ENCODE measurements at places on chromosomes 6 and 20.

GRCh38 chr6:122709922-122710512 lies 69.5 kb upstream of the FABP7 start:
- DNase-seq = no peak

GRCh38 chr6:111734068-111735061 lies 128.7 kb upstream of the TRAF3IP2 start:
- DNase-seq = no peak

DNA sequence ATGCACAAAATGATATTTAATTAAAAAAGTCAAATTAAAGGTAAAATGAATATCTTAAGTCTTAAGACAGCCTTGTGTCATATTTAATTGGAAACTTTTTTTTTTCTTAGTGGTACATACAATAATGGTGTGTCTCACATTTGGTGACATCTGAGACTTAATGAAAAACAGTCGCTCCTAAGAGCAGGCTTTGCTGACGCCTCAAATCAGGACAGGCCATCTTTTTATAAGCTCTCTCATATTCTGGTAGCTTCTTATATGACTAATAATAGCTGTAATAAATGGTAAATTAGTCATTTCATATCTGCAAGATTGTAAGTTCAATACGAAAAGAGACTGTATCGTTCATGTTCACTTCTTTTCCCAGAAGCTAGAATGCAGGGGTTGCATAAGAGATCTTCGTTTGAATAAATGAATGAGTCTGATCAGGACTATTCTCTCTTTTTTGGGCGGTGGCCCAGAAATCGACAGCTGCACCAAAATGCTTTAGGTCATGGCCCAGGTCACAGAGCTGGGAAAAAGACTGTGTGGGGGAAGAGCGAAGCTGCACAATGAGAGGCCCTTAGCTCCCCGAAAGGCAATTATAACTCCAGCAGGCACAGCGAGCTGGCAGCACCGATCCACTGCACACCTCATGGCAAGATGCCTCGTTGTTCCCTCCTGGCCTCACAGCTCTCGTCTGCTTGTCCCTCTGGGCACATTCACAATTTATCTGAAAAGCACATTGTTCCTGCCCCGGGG lies 69.4 kb downstream of the NRN1 start:
- DNase-seq = no peak

GRCh38 chr6:130252527-130253237 lies 29.9 kb upstream of the SAMD3 start:
- DNase-seq = no peak

GRCh38 chr6:163252061-163252591 lies 162.4 kb upstream of the QKI start:
- no peak for DNase-seq

GRCh38 chr6:147127587-147127986 lies 76.6 kb upstream of the STXBP5 start:
- DNase-seq = no peak

- DNase-seq = no peak
Observed at GRCh38 chr6:169923468-169924464, 172.3 kb downstream of the ERMARD start.

All from kidney glomerular epithelial cell (primary cell).